ENCODE measurements at places on chromosomes 3 and 15. TPM values are rescaled to one million over a fixed set of nuclear protein-coding genes. Genes with fewer than 3 reads are reported as not detected.

DNA sequence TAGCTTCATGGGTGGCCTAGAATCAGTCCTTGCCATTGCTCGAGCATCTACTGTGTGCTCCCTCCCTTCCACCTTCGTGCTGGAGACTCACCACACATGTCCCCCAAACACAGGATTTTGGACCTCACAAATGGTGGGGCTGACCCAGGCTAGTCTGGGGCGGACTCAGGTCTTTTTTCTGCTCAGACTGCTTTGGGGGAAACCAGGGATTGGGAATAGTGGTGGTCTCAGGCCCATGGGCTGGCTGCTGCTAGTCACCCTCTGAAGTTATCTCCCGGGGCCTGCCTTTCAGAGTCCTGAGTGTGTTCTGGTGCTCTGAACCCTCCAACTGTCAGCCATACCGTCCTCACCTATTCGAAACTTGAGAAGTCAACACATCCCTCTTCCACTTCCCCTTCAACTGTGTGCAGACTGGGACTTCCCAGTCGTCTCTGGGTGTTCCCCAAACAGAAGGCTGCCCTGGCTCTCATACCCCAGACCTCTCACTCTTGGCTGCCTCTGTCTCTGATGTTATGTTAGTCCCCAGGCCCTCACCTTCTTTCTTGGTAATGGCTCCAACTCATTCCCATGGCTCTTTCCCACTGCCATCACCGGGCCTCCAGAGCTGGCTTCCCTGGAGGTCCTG, 46.0 kb downstream of the PPCDC start:
- no peaks in the 10 kb centered on the region for H3K4me1 ChIP-seq
- H3K36me3 ChIP-seq, result no peaks in the 10 kb centered on the region
- DNase-seq, result no peak
- H3K27ac ChIP-seq, result no peak overlapping the region
- H3K27me3 ChIP-seq, result no peaks in the 10 kb centered on the region

GRCh38 chr3:31462050-31462569, 70.6 kb upstream of the STT3B start:
- H3K27me3 ChIP-seq, result no peaks in the 10 kb centered on the region
- no peak overlapping the region for H3K4me3 ChIP-seq
- no peak overlapping the region for H3K27ac ChIP-seq
- no peaks in the 10 kb centered on the region for H3K36me3 ChIP-seq
- DNase-seq, result no peak

GRCh38 chr3:103170651-103171050, 735.8 kb downstream of the ZPLD1 start:
- no peak overlapping the region for H3K4me3 ChIP-seq
- DNase-seq, result no peak
- H3K27ac ChIP-seq, result no peak overlapping the region
- no peaks in the 10 kb centered on the region for H3K36me3 ChIP-seq
- no peaks in the 10 kb centered on the region for H3K4me1 ChIP-seq

MEGF11 gene
- total RNA-seq, result 0.95 TPM

DNA sequence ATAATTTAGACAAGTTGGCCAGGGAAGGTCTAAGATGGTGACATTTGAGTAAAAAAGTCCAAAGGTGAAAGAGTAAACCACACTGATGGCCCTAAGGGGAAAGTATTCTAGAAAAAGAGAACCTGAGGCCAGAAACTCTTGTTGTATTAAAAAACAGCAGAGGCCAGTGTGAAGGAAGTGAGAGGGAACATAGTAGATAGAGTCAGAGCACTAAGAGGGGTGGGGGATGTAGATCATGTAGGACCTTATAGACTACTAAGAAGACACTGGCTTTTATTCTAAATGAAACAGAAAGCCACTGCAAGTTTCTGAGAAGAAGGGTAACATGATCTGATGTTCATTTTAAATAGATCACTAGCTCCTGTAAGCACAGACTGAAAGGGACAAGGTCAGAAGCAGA, 14.5 kb downstream of the POLQ start:
- no peaks in the 10 kb centered on the region for H3K36me3 ChIP-seq
- H3K4me1 ChIP-seq, result no peaks in the 10 kb centered on the region
- H3K27ac ChIP-seq, result no peak overlapping the region
- no peaks in the 10 kb centered on the region for H3K27me3 ChIP-seq

GRCh38 chr3:1515882-1516281, 423.1 kb downstream of the CNTN6 start:
- H3K27ac ChIP-seq, result no peak overlapping the region
- no peaks in the 10 kb centered on the region for H3K4me1 ChIP-seq
- no peak for DNase-seq
- H3K4me3 ChIP-seq, result no peak overlapping the region

DNA sequence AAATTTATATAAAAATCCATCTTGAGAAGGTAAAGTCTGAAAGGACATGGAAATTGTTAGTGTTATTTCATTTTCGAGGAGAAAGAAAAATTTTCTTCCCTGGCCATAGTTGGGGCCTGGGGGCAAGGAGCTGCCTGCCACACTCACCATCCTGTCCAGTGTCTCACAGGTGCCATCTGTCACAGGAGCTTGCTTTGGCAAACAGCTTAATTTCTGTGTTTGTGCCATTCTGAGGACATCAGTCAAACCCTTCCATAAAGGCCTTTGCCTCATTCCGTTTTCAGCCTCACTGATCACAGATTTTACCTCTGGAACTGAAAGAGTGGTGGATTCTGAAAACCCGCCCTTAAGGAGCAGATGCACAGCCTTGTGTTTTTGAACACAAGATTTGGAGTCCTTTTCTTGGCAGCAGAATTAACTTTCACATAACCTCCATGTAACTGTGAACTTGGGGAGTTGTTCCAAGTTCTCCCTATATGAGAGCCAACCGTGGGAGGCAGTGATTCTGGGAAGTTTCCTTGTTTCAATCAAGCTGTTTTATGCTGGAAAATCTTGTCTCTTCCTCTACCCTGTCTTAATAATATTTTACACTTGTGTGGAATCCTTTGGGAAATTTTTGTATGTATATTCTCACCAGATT, 254.7 kb downstream of the CACNA2D3 start:
- DNase-seq, result no peak
- no peak overlapping the region for H3K4me3 ChIP-seq
- H3K4me1 ChIP-seq, result no peaks in the 10 kb centered on the region

DNA sequence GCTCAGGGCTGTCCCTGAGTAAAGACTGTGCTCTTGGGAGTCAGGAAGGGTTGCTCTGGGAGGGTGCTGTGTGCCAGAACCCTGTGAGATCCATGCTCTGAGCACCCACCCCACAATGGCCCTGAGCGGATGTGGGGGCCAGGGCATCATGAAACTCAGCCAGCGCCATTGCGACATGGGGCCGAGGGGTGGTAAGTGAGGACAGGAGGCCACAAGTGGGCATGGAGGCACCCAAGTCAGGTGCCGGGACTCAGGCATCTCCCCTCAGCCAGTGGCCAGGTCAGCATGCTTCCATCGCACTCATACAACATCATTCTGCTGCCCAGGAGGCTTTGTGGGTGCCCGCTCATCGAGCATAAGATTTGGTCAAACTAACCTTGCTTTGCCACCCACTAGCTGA, 19.6 kb downstream of the ATP2B2 start:
- no peaks in the 10 kb centered on the region for H3K4me1 ChIP-seq
- H3K27me3 ChIP-seq, result no peaks in the 10 kb centered on the region
- H3K36me3 ChIP-seq, result no peaks in the 10 kb centered on the region
- no peak for DNase-seq

GRCh38 chr3:49727924-49728361, 4.2 kb upstream of the GMPPB start:
- H3K27me3 ChIP-seq, result no peaks in the 10 kb centered on the region
- peaks cover 6% of the 10 kb centered on the region for H3K36me3 ChIP-seq
- no peak overlapping the region for H3K27ac ChIP-seq
- H3K4me3 ChIP-seq, result no peak overlapping the region
- DNase-seq, result no peak

GRCh38 chr3:11373235-11373634, 101.0 kb downstream of the ATG7 start:
- H3K4me1 ChIP-seq, result no peaks in the 10 kb centered on the region
- no peaks in the 10 kb centered on the region for H3K36me3 ChIP-seq
- H3K4me3 ChIP-seq, result no peak overlapping the region
- no peak overlapping the region for H3K27ac ChIP-seq

TM6SF1 gene
- total RNA-seq, result 0.69 TPM

DNA sequence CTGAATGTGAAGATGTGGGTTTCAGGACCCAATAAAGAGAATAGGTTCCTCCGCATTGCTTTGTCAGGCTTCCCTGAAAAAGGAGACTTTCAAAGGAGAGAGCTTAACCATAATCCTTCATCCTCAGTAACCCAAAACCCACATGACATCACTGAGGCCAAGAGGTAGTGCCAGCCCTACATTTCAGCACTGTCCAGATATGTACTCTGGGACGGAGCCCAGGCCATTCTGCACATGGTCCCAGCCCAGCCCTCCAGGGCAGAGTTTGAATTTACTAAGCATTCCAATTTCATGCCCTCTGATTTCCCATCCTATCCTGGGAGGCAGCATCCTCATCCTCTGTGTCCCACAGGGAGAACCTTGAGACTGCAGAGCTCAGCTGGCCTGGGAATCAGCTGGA, 210.5 kb downstream of the GABRB3 start:
- H3K36me3 ChIP-seq, result no peaks in the 10 kb centered on the region
- no peak overlapping the region for H3K4me3 ChIP-seq
- DNase-seq, result no peak
- no peak overlapping the region for H3K27ac ChIP-seq
- no peaks in the 10 kb centered on the region for H3K27me3 ChIP-seq

- no peak overlapping the region for H3K4me3 ChIP-seq
- H3K27me3 ChIP-seq, result no peaks in the 10 kb centered on the region
- H3K27ac ChIP-seq, result no peak overlapping the region
- DNase-seq, result no peak
- no peaks in the 10 kb centered on the region for H3K36me3 ChIP-seq
- H3K4me1 ChIP-seq, result no peaks in the 10 kb centered on the region
Measured at GRCh38 chr3:108293858-108294257, 2.5 kb upstream of the HHLA2 start.

- no peak overlapping the region for H3K4me3 ChIP-seq
- no peaks in the 10 kb centered on the region for H3K27me3 ChIP-seq
- H3K27ac ChIP-seq, result peak overlapping the region; percentile 51
- no peak for DNase-seq
- 0 out of 2 replicates have a peak, but pooled peaks cover 3% of the 10 kb centered on the region for H3K4me1 ChIP-seq
- no peaks in the 10 kb centered on the region for H3K36me3 ChIP-seq
Measured at GRCh38 chr15:31435912-31436628, 109.4 kb downstream of the KLF13 start.

PKM gene
- 1,590 TPM for total RNA-seq

DNA sequence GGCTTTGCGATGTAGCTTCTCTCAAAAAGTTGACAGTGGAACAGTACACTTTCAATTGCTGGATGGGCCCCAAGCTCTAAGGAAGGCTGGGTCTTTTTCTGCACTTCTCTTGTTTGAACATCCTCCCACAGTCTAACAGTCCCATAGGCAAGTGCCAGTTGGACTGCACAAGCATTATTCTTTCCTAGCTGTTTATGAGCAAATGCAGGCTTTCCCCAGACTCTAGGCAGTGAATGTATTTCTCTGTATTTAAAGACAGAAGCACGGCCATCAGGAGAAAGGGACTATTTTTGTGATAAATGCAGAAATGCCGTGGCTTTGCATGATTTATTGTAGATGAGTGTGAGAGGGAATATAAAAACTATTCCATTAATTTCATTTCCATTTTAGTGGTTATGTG, 539.3 kb upstream of the LMCD1 start:
- H3K4me3 ChIP-seq, result no peak overlapping the region
- H3K27me3 ChIP-seq, result no peaks in the 10 kb centered on the region
- no peak for DNase-seq
- no peaks in the 10 kb centered on the region for H3K4me1 ChIP-seq
